ENCODE measurements at places on chromosomes 12 and 14.

- DNase-seq: no peak
Observed at GRCh38 chr12:18296909-18297280, 35.6 kb downstream of the PIK3C2G start.

DNA sequence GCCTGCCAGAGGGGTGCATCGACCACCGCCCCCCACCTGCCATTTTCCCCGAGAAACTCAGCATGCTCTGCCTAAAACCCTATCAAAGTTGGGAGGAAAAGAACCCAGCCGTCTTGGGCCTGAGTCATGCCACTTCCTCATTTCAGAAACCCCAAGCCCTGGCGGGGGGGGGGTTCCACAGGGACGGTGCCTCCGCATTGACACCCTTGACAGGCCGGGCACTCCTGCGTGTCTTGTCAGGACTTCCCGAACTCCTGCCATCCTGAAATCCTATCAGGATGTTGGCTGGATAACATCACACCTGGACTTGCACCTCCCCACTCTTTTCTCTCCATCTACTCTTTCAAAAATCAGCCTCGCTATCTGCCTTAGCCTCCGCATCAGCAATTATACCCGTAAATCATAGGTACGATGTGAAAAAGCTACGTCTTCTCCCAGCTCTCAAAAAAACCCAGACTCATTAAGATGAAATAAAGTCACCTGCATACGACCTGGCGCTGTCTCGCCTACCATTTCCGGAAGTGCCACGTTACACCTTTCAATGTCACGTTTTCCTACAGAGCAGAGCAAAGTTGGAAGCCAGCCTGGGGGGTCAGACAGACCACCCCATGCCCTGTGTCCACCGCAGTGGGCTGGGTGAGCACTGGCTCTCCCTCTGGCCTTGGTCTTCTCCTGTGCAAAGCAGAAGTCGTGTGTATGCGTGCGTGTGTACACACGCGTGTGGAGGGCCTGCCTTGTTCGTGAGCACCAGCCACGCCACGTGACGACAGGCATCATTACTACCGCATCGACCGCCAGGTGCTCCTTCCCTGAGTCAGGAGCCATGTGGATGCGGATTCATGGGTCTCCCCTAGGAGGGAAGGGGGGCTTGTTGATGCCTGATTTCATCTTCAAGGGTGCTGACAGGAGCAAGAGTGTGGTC is 96.7 kb downstream of the RFLNA start:
- peak; percentile 5 for DNase-seq

- no peak for DNase-seq
Observed at GRCh38 chr14:49497725-49498348, 88.3 kb downstream of the RPS29 start.

- no peak for DNase-seq
Observed at GRCh38 chr14:21255385-21256101, 13.7 kb downstream of the HNRNPC start.

- no peak for DNase-seq
Observed at GRCh38 chr14:103142026-103142425, 18.8 kb downstream of the TNFAIP2 start.

DNA sequence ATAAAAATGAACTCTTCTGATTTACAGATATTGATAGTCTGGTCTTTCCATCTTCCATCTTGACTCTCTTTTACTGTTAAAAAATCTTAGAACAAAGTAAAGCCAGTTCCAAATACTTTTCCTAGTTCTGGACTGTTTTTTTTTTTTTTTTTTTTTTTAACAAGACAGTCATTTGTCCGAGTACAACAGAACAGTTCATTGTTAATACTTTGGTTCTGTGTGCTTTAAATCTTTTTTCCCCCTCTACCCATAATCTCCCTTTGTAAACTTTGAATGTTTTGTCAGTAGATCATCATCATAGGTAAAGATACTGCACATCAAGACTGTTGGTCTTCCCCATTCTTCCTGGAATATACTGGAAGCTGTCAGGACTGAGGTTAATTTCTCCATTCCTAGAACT is 38.0 kb downstream of the ADIPOR2 start:
- no peak for DNase-seq

GRCh38 chr12:83057436-83057835 is 370.7 kb downstream of the TMTC2 start:
- no peak for DNase-seq

DNA sequence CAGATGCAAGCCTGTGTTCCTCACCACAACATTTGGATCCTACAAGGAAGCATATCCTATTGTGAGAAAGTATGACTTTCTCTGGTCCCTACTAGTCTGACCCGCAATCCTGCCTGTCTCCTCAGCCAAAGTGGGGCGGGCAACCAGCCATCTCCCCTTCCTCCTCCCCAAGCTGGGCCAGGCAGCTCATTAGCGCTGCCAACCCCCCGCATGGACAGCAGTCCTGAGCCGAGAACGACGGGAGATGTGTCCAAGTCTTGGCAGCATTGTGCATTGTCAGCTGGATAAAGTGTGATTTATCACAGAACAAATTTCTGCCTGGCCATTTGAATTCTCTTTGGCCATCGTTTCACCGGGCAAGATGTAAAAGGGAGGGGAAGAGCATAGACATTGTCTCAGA is 139.4 kb downstream of the SLC15A4 start:
- DNase-seq: no peak

DNA sequence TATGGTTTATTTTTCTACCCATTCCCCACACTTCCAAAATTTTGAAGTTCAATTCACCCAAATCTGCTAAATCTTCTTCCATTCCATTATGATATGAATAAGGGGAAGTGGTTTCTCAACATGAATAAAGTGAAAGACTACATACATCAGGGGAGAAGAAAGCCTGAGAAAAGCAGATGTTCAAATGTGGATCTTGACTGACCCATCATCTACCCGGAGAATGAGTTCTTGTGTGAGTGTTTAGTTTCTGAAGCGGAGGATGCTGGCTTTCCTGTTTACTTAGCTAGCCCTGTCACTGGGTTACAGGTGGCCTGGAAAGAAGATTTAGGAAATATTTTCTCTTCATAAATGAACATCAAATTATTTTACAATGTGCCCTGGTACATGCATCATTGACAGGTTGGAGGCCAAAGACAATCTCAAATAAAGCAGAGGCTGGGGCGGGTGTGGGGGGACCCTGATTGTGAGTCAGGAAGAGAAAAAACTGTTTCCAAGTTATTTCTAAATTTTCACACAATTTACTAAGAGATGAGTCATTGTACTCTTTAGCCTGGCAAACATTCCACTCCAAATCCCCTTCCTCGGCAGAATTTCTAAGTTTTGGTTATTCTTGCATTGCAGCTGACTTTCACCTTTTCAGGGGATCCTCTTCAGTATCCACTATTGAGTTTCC is 135.6 kb downstream of the SLC25A21 start:
- no peak for DNase-seq

DNA sequence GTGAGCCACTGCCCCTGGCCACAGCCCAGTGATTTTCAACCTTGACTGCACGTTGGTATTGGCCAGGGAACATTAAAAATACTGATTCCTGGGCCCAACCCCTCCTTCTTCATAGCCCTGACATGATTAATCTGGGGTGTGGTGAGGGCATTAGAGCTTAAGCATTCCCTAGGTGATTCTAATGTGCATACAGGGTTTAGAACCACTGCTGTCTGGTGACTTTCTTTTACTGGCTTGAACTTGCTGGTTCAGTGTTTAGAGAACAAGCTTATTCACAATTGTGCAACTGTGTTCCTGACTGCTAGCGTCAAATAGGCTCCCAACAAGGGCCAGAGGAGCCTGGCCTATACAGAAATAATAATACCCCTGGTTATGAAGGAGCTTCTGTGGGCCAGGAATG is 488.8 kb upstream of the CCDC196 start:
- no peak for DNase-seq

GRCh38 chr14:55128386-55129085 is 516 bp upstream of the LGALS3 start:
- DNase-seq: no peak

DNA sequence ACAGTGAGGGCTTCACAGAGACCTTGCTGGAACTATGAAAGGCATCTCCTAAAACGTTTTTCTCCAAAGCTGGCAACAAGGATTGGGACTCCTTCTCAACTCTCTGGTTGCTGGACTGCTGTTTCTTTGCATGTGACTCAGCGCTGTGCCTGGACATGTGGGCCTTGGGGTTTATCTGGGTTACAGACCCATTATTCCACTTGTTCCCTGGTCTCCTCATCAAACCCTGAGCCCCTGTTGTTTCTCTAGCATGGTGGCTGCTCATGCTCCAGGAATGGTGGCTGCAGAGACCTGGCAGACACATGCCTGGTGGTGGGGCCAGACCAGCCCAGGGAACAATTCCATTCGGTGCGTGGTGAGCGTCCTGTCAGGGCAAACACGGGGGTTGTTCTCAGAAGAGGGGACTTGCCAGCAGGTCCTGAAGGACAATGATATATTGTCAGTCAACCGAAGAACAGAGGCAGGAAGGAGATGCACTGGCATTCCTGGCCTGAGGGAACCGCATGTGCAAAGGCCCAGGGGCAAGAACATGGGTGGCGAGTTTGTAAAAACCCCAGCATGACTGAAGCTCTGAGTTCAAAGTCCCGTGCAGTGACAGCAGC is 320.1 kb upstream of the RTL1 start:
- no peak for DNase-seq

DNA sequence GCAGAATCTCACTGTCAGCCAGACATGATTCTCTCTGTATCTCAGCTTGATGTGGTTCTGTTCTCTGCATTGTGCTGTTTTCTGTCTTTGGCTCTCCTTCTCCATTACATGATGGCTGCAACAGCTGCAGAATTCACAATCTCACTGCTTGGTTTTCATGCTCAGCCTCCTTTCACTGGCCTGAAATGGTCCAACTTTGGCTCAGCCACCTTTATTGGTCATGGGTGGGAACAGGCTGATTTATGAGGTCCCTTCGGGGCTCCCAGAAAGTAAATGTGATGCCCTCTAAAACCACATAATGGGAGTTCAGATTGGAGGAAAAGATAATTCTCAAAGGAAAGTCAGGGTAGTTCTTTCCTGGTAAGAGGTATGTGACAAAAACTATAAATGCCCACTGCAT is 597.0 kb downstream of the ETNK1 start:
- no peak for DNase-seq

- no peak for DNase-seq
Observed at GRCh38 chr14:92609955-92610354, 96.4 kb downstream of the RIN3 start.

- DNase-seq: no peak
Observed at GRCh38 chr12:124716208-124717130, 147.2 kb downstream of the SCARB1 start.

- no peak for DNase-seq
Observed at GRCh38 chr14:84857571-84857970, 672.4 kb upstream of the FLRT2 start.

- no peak for DNase-seq
Observed at GRCh38 chr14:85387181-85387580, 142.8 kb upstream of the FLRT2 start.

GRCh38 chr14:90853116-90853515 is 36.9 kb upstream of the TTC7B start:
- DNase-seq: no peak

- no peak for DNase-seq
Observed at GRCh38 chr12:6229224-6230218, 29.3 kb downstream of the CD9 start.

- no peak for DNase-seq
Observed at GRCh38 chr14:87494010-87494409, 499.0 kb downstream of the GALC start.

GRCh38 chr12:126232711-126233110 is 1167.5 kb downstream of the AACS start:
- DNase-seq: no peak

- no peak for DNase-seq
Observed at GRCh38 chr12:56206452-56207166, 15.1 kb downstream of the RNF41 start.

GRCh38 chr12:19964549-19964948 is 403.8 kb upstream of the PDE3A start:
- DNase-seq: no peak

GRCh38 chr12:33825986-33826602 is 196.2 kb upstream of the ALG10 start:
- no peak for DNase-seq

- no peak for DNase-seq
Observed at GRCh38 chr12:94320109-94320508, 139.6 kb downstream of the CEP83 start.

DNA sequence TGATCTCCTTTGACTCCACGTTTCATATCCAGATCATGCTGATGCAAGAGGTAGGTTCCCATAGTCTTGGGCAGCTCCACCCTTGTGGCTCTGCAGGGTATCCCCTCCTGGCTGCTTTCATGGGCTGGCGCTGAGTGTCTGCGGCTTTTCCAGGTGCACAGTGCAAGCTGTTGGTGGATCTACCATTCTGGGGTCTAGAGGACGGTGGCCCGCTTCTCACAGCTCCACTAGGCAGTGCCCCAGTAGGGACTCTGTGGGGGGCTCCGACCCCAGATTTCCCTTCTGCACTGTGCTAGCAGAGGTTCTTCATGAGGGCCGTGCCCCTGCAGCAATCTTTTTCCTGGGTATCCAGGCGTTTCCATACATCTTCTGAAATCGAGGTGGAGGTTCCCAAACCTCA is 12.1 kb upstream of the BBS10 start:
- DNase-seq: no peak

DNA sequence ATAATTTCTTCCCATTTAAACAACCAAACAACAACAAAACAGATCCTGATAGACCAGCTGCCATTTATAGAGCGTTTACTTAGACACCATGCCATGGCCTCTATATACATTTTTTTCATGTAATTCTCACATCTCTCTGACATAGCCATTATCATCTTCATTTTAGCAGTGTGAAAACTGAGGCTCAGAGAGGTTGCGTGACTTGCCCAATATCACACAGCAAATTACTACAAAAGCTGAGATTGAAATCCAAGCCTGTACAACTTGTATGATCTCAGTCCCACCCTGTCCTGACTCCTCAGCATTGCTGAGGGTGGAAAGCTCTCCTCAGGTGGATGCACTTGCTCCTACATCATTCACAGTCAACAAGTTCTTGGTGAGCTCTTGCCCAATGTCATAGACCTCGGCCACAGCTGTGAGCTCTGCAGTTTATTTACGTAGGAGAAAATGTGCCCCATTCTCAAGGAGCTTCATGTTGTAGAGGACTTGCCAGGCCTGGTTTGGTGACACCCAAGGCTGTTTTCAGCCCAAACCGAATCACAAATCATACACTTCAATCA is 55.5 kb downstream of the CRACR2A start:
- no peak for DNase-seq

DNA sequence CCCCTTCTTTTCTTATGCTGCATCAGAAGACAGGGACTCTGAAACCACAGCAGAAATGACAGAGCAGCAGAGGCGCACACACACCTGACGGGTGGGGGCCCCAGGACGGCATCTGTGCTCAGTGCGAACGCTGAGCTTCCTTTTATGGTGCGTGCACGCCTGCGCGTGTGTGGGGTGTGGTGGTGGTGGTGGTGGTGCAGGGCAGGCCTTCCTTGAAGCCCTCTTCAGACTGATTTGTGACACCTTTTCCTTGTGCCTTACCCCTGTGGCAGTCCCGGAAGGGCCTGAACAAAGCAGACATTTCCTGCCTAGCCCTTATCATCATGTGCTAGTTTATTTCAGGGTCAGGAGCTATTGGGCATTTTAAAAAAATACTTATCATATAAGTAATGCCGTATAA is 75.7 kb downstream of the TSPAN9 start:
- DNase-seq: no peak
